ENCODE measurements at places on chromosomes 7 and 10. TPM values are rescaled to one million over a fixed set of nuclear protein-coding genes. Genes with fewer than 3 reads are reported as not detected.
A peak's percentile ranks its signal among the peaks of the same experiment; 100 is the strongest.

GRCh38 chr10:82887488-82887887 is 1012.5 kb downstream of the NRG3 start:
- no peaks in the 10 kb centered on the region for H3K27me3 ChIP-seq
- H3K27ac ChIP-seq, result no peak overlapping the region
- H3K4me3 ChIP-seq, result no peak overlapping the region
- H3K4me1 ChIP-seq, result no peaks in the 10 kb centered on the region
- no peaks in the 10 kb centered on the region for H3K36me3 ChIP-seq

DNA sequence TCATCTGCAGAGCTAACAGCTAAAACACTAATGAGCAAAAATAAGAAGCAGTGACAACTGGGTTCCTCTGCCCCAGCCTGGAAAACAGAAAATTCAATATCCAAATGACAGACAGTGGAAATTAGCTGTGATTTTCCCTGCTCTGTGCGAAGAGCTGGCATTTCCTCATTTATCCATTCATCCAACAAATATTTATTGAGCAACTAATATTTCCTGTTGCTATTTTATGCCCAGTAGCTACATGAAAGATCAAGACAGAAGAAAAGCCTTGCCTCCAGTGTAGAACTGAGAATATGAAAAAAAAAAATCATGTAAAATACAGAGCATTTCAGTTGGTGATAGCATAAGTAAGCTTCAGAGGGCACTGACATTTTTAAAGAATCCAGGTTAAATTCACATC is 140.9 kb downstream of the ABCA13 start:
- no peaks in the 10 kb centered on the region for H3K4me1 ChIP-seq
- H3K36me3 ChIP-seq, result no peaks in the 10 kb centered on the region
- H3K27ac ChIP-seq, result no peak overlapping the region
- peaks cover 3% of the 10 kb centered on the region for H3K27me3 ChIP-seq
- H3K4me3 ChIP-seq, result no peak overlapping the region

GRCh38 chr10:79147796-79148451 is 79.2 kb downstream of the ZMIZ1 start:
- H3K27ac ChIP-seq, result peak overlapping the region; percentile 89
- H3K27me3 ChIP-seq, result peaks cover 4% of the 10 kb centered on the region
- peaks cover 87% of the 10 kb centered on the region for H3K4me1 ChIP-seq
- no peaks in the 10 kb centered on the region for H3K36me3 ChIP-seq
- DNase-seq, result no peak
- peak overlapping the region; percentile 30 for H3K4me3 ChIP-seq

CALCR gene
- polyA plus RNA-seq, result not detected

- no peaks in the 10 kb centered on the region for H3K4me1 ChIP-seq
- no peaks in the 10 kb centered on the region for H3K27me3 ChIP-seq
- H3K27ac ChIP-seq, result no peak overlapping the region
- no peak for DNase-seq
These were observed 7.9 kb upstream of the RAPGEF5 start for GRCh38 chr7:22364900-22365299.

DNA sequence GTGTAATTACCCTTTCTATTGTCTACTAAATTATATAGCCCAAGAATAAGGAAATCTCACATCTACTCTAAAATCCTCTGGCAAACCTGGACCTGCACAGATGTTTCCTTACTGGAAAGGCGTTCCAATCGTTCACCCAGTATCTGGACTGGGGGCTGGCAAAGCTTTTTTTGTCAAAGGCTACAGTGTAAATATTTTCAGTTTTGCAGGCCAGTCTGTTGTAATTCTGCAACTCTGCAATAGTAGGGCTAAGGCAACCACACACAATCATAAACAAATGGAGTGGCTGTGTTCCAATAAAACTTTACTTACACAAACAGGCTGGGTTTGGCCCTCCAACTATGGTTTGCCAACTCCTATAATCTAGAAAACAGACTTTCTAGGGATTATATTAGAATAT is 56.2 kb downstream of the GLI3 start:
- no peak overlapping the region for H3K27ac ChIP-seq
- no peaks in the 10 kb centered on the region for H3K36me3 ChIP-seq
- no peak for DNase-seq
- H3K4me1 ChIP-seq, result no peaks in the 10 kb centered on the region
- H3K27me3 ChIP-seq, result peaks cover 3% of the 10 kb centered on the region

FLNC gene
- not detected for polyA plus RNA-seq

DNA sequence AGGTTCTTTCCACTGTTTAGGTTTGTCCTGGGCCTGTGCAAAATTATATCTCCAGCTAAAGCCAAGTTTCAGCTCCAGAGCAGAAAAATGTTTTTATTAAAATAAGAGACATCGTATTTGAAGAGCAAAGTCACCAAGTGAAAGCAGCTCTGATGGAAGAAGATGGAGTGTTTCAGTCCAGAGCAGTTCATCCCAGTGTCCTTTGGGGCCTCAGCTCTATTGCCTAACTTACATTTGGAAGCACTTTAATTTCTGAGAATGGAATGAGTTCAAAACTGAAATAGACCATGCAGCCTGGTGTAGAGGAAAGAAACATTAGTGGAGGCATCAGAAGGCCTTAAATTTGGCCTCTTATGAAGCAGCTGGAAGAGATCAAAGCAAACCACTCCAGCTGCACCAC is 545.2 kb downstream of the SORCS1 start:
- H3K4me3 ChIP-seq, result no peak overlapping the region
- no peaks in the 10 kb centered on the region for H3K4me1 ChIP-seq
- DNase-seq, result no peak

- no peak overlapping the region for H3K4me3 ChIP-seq
- H3K27me3 ChIP-seq, result peaks cover 2% of the 10 kb centered on the region
- no peaks in the 10 kb centered on the region for H3K4me1 ChIP-seq
- H3K36me3 ChIP-seq, result no peaks in the 10 kb centered on the region
These were observed 287.0 kb upstream of the IGFBP3 start for GRCh38 chr7:46207931-46208634.

GRCh38 chr10:110207805-110208613 is 604 bp downstream of the MXI1 start:
- H3K27ac ChIP-seq, result peak overlapping the region; percentile 76
- peaks cover 52% of the 10 kb centered on the region for H3K4me1 ChIP-seq
- peak overlapping the region; percentile 93 for H3K4me3 ChIP-seq
- peak; percentile 40 for DNase-seq

PTPN20 gene
- polyA plus RNA-seq, result 1.5 TPM
